ENCODE measurements at places on chromosomes 16 and 17. TPM values are rescaled to one million over a fixed set of nuclear protein-coding genes. Genes with fewer than 3 reads are reported as not detected.

- no peak for DNase-seq
These were observed 33.1 kb upstream of the SNN start for GRCh38 chr16:11635113-11635652.

TMEM100 gene
- 18.3 TPM for total RNA-seq

DNA sequence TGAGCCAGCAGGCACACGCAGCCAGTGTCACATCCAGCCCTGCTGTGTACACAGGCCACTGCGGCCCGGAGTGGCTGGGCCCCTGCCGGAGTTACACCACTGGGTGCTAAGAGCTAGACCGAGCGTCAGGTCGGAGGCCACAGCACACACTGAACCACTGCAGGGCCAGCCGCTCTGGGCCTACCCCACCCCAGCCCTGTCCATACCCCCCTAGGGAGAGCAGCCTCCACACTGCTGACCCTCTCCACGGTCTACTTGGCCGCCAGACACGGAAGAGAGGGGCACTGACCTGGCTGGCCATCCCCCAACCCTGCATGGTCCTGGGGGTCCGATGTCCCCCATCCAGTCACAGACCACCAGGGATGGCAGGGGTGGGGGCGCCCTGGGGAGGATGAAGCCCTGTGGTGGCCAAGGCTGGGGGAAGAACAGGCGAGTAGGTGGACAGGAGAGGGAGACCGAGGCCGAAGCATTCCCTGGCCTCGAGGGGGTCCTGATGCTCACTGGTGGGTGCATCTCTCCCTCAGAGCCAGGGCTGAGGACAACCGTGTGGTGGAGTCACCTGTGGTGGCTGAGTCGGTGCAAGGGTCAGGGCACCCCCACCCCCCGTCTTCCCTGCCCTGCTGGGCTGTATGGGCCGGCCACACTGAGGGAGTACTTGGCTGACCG lies 34.9 kb upstream of the ZC3H18 start:
- DNase-seq, result no peak

GRCh38 chr17:50864747-50865059 lies 1.5 kb downstream of the TOB1 start:
- no peak for DNase-seq

- DNase-seq, result peak; percentile 24
These were observed 5.3 kb downstream of the GPS1 start for GRCh38 chr17:82056729-82057621.

GRCh38 chr17:33837281-33837680 lies 417.8 kb upstream of the CCL2 start:
- no peak for DNase-seq

EEF2K gene
- 34.0 TPM for total RNA-seq

DNA sequence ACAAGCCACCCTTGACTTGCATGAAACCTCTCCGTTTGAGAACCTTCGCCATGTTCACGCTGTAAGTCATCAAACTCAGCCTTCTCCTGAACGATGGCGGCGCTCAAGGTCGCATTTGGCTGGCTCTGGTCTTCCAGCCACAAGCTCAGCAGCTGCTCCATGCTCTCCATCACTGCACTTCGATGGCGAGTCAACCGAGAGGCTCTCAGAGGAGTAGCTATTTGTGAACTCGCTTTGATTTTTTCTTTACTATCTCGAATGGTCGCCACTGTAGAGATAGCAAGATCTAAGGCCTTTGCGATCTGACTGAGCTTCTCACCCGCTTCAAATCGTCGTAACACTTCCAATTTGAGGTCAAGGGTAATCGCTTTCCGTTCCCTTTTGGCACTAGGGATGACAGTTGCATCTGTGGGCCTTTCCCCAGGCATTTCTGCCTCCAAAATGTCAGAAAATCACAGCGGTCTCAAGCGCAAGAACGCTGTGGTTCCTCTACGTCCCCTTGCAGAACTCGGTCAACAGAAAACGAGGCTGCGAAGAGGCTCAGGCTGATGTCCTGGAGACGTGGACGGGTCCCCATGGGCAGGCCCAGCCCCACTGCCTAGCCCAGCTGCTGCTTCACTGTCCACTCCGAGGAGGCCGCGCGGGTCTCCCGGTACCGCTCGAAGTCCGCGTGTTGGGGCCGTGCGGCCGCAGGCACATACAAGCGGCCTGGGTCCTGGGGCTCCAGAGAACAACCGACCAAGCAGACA lies 23.1 kb downstream of the DEF8 start:
- DNase-seq, result no peak

SLC5A11 gene
- not detected for total RNA-seq

GRCh38 chr17:49728425-49728824 lies 20.7 kb upstream of the SLC35B1 start:
- DNase-seq, result no peak

GRCh38 chr17:56866076-56866475 lies 32.1 kb downstream of the DGKE start:
- DNase-seq, result no peak

DNA sequence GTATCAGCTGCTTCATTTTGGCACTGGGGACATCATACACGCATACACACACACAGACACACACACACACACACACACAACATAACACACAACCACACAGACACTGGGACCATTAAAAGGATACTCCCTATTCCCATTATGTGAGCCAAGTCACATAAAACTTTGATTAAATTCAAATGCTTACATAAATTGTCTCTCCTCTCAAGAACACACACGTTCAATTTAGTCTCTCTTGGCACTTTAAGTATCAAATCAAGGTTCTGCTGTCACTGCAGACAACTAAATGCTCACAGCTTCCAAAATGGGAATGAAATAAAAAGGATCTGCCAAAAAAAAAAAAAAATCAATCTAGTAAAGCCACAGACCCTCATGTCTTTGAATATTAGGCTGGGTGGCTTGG lies 184.9 kb downstream of the RBFOX1 start:
- no peak for DNase-seq

SLC38A10 gene
- total RNA-seq, result 46.4 TPM

All from left cardiac atrium (tissue), 4 donors.